ENCODE measurements at places on chromosomes 12 and 14.
A peak's percentile ranks its signal among the peaks of the same experiment; 100 is the strongest.

DNA sequence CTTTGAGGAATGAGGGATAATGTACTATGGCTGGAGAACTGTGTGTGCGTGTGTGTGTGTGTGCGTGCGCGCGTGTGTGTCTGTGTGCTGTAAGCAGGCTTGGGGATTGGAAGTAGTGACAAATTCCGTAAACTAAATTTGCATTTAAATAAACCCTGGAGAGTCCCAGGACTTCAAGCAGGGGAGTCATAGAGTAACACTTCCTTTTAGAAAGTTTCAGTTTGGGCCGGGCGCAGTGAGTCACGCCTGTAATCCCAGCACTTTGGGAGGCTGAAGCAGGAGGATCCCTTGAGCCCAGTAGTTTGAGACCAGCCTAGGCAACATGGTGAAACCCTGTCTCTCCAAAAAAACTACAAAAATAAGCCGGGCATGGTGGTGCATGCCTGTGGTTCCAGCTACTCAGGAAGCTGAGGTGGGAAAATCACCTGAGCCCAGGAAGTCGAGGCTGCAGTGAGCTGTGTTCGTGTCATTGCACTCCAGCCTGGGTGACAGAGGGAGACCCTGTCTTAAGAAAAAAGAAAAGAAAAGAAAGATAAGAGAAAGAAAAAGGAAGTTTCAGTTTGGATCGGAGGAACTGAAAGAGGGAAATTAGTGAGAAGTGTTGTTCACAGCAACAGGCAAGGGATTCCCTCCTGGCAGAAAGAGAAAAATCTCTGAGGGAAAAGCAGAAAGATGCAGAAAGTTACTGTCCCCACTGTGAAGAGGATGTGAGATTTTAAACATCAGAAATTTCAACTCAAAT, 222.7 kb upstream of the SOX5 start:
- H3K27ac ChIP-seq, result no peak overlapping the region
- H3K27me3 ChIP-seq, result no peaks in the 10 kb centered on the region
- no peaks in the 10 kb centered on the region for H3K4me1 ChIP-seq
- H3K36me3 ChIP-seq, result no peaks in the 10 kb centered on the region
- DNase-seq, result peak; percentile 4

DNA sequence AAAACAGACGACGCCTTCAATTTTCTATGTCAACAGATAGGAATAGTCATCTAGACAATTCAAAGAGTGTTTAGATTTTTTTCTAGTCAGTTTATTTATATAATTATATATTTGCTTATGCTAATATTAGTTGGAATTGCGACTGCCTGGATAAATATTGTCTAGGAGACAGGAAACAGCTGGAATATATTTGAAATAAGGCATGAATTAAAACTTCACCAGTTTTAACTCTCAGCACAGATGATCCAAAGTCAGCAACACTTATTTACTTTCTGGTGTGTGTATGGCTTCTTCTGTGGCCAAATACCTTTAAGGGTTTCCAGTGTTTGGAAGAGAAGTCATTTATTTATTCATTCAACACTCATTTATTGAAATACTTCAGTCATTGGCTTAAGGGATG, 1215.4 kb upstream of the USP15 start:
- H3K36me3 ChIP-seq, result no peaks in the 10 kb centered on the region
- DNase-seq, result no peak
- H3K27me3 ChIP-seq, result no peaks in the 10 kb centered on the region
- H3K4me1 ChIP-seq, result no peaks in the 10 kb centered on the region
- no peak overlapping the region for H3K27ac ChIP-seq
- H3K4me3 ChIP-seq, result no peak overlapping the region

- no peaks in the 10 kb centered on the region for H3K4me1 ChIP-seq
- H3K4me3 ChIP-seq, result no peak overlapping the region
- H3K36me3 ChIP-seq, result no peaks in the 10 kb centered on the region
- no peaks in the 10 kb centered on the region for H3K27me3 ChIP-seq
- DNase-seq, result no peak
Observed at GRCh38 chr12:63318933-63319332, 167.9 kb upstream of the AVPR1A start.

- no peak overlapping the region for H3K4me3 ChIP-seq
- DNase-seq, result no peak
- H3K36me3 ChIP-seq, result no peaks in the 10 kb centered on the region
Observed at GRCh38 chr14:25933731-25934130, 664.1 kb downstream of the NOVA1 start.

- peak overlapping the region; percentile 100 for H3K27ac ChIP-seq
- H3K4me1 ChIP-seq, result peaks cover 17% of the 10 kb centered on the region
- H3K4me3 ChIP-seq, result peak overlapping the region; percentile 77
Observed at GRCh38 chr12:12561371-12562015, 1.2 kb downstream of the DUSP16 start.

- H3K4me1 ChIP-seq, result no peaks in the 10 kb centered on the region
- no peaks in the 10 kb centered on the region for H3K36me3 ChIP-seq
- H3K4me3 ChIP-seq, result no peak overlapping the region
- no peaks in the 10 kb centered on the region for H3K27me3 ChIP-seq
- no peak for DNase-seq
- H3K27ac ChIP-seq, result no peak overlapping the region
Observed at GRCh38 chr14:84036840-84037239, 1493.1 kb upstream of the FLRT2 start.

DNA sequence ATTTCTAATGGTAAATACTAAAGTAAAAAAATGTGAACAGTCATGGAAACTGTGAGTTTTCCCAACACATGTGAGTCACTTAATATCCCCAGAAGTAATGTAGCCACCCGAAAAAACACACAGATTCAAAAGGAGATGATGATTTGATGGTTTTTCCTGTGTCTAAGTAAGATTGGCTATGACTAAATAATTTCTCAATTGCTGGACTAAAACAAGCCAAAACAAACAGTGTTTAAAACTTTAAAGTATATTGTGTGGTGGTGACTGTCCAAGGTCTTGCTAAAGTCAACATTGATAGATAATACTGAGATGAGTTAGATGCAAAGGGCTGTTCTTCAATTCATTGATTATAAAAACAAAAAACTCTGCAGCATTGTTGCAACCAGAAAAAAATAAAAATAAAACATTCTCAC, 89.6 kb upstream of the SOX5 start:
- H3K27me3 ChIP-seq, result no peaks in the 10 kb centered on the region
- no peaks in the 10 kb centered on the region for H3K36me3 ChIP-seq
- H3K4me1 ChIP-seq, result no peaks in the 10 kb centered on the region
- H3K27ac ChIP-seq, result no peak overlapping the region

DNA sequence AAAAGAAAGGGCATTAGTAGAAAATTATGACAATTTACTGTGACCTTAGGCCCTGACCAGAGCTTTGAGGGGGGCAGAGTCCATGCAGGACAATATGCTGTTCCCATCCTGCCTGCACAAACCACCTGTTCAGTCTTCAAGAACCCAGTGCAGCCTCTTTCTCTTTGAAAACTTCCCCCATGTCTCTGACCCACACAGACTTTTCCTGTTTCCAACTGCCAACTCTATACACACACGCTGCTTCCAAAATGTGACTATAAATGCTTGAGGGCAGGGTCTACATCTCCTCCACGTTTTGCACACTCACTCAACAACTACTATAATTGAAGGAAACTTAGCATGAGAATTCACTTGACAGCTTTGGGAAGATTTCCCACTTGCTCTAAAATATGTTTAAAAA, 36.6 kb upstream of the SYCP3 start:
- H3K27ac ChIP-seq, result no peak overlapping the region
- peaks cover 12% of the 10 kb centered on the region for H3K4me1 ChIP-seq
- H3K36me3 ChIP-seq, result no peaks in the 10 kb centered on the region
- no peaks in the 10 kb centered on the region for H3K27me3 ChIP-seq
- no peak overlapping the region for H3K4me3 ChIP-seq

GRCh38 chr12:113040722-113041171, 15.8 kb upstream of the DTX1 start:
- peak; percentile 75 for DNase-seq
- no peaks in the 10 kb centered on the region for H3K27me3 ChIP-seq
- H3K4me3 ChIP-seq, result no peak overlapping the region

DNA sequence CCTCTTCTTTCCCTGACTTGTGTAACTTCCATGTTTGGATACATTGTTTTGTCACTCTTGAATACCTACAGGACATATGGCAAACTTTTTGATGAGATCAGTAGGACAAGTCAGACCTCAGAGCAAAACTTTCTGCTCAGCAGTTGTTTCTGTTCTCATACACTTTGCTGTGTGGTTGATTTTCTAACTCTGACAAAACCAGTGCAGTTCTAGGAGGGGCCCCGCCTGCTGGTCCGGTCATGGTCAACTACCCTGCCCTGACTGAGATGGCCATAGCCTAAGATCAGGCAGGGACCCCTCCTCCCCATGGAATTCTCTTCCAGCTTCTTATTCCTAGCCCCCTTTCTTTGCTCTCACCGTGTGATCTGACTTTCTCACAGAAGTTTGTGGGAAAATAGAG, 92.8 kb downstream of the OTOGL start:
- no peak for DNase-seq
- H3K4me3 ChIP-seq, result no peak overlapping the region
- no peaks in the 10 kb centered on the region for H3K36me3 ChIP-seq
- H3K27me3 ChIP-seq, result no peaks in the 10 kb centered on the region

- H3K36me3 ChIP-seq, result no peaks in the 10 kb centered on the region
- peaks cover 10% of the 10 kb centered on the region for H3K4me1 ChIP-seq
- no peaks in the 10 kb centered on the region for H3K27me3 ChIP-seq
- no peak overlapping the region for H3K27ac ChIP-seq
- peak overlapping the region; percentile 84 for H3K4me3 ChIP-seq
Observed at GRCh38 chr12:125065919-125066570, 810 bp downstream of the AACS start.

DNA sequence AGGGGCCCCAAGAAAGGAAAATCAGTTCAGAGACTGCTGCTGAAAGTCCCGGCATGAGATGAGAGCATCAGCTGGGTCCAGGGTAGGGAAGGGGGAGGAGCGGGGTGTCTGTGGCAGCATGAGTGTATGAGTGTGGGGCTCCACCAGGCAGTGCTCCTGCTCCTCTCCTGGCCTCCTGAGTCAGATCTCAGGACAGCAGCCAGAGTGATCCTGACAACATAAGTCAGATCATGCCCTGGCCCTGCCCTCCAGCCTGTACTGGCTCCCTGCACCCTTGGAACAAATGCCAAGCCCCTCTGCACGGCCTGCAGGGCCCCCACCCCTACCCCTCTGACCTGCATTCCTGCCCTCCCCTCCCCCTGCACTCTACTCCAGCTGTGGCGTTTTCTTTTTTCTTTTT, 24.2 kb upstream of the LRP1-AS start:
- no peaks in the 10 kb centered on the region for H3K4me1 ChIP-seq
- no peak for DNase-seq
- H3K36me3 ChIP-seq, result peaks cover 72% of the 10 kb centered on the region
- H3K27me3 ChIP-seq, result no peaks in the 10 kb centered on the region
- no peak overlapping the region for H3K27ac ChIP-seq
- H3K4me3 ChIP-seq, result no peak overlapping the region

DNA sequence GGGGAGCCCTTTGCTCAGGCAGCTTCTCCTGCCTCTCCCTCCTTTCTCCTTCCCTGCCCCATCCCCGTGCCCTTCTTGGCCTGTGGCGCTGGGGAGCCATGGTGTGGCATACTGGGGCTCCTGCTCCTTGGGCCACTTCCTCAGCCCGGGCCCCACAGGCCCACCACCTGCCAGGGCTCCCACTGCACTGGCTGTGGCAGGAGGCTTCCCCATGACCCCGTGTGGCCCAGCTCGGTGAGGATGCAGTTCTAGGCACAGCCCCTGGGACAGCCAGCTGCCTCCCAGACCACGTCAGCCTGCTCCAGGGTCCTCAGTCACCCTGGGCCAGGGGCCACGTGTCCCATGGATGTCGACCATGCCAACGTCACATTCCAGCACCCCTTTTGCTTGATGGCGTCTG, 13.0 kb upstream of the AMN start:
- H3K4me1 ChIP-seq, result no peaks in the 10 kb centered on the region
- H3K4me3 ChIP-seq, result no peak overlapping the region
- peaks cover 4% of the 10 kb centered on the region for H3K36me3 ChIP-seq

- no peak overlapping the region for H3K4me3 ChIP-seq
- no peaks in the 10 kb centered on the region for H3K4me1 ChIP-seq
- H3K27ac ChIP-seq, result no peak overlapping the region
- no peak for DNase-seq
- H3K36me3 ChIP-seq, result no peaks in the 10 kb centered on the region
Observed at GRCh38 chr12:98572010-98572409, 21.5 kb upstream of the SLC25A3 start.

GRCh38 chr12:90280033-90280432, 571.4 kb upstream of the ATP2B1 start:
- no peaks in the 10 kb centered on the region for H3K36me3 ChIP-seq
- no peak for DNase-seq
- no peaks in the 10 kb centered on the region for H3K27me3 ChIP-seq
- no peak overlapping the region for H3K4me3 ChIP-seq
- no peak overlapping the region for H3K27ac ChIP-seq
- no peaks in the 10 kb centered on the region for H3K4me1 ChIP-seq

DNA sequence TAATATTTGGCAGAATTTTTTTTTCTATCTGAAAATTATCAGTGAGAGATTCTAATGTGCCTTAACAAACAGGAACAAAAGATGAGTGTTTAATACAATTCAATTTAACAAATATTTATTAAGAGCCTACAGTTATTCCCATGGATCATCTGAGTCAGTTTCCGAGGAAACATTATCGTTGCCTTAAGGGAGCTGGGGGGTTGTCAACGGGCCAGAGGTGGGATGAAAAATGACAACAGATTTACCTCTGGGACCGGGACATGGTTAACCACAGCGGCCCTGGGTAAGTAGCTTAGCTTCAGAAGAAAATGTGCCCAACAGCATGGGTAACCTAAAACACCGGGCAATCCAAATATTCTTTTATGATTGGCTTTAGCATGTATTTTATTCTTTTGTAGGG, 113.6 kb downstream of the DAD1 start:
- no peaks in the 10 kb centered on the region for H3K27me3 ChIP-seq
- no peaks in the 10 kb centered on the region for H3K36me3 ChIP-seq
- DNase-seq, result no peak
- H3K4me3 ChIP-seq, result no peak overlapping the region
- H3K27ac ChIP-seq, result no peak overlapping the region
- peaks cover 8% of the 10 kb centered on the region for H3K4me1 ChIP-seq

GRCh38 chr12:4828176-4828575, 81.5 kb upstream of the KCNA1 start:
- H3K4me3 ChIP-seq, result no peak overlapping the region
- no peaks in the 10 kb centered on the region for H3K4me1 ChIP-seq
- DNase-seq, result no peak

DNA sequence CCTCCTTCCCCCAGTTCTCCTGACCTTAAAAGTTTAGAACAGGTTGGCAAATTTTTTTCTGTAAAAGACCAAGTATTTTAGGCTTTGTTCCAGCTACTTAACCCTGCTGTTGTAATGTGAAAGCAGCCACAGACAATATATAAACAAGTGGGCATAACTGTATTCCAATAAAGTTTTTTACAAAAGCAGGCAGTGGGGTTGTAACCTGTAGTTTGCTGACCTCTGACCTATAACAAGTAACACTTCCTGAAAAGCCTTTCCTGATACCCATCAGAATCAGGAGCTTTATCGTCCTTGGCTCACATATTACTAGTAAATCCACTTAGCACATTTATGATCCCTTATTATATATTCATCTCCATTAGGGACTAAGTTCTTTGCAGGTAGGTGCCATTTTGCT, 13.1 kb upstream of the SMARCC2 start:
- no peak overlapping the region for H3K27ac ChIP-seq
- H3K27me3 ChIP-seq, result no peaks in the 10 kb centered on the region
- H3K36me3 ChIP-seq, result peaks cover 20% of the 10 kb centered on the region
- no peak overlapping the region for H3K4me3 ChIP-seq

- DNase-seq, result no peak
- H3K36me3 ChIP-seq, result no peaks in the 10 kb centered on the region
- H3K27ac ChIP-seq, result no peak overlapping the region
- no peak overlapping the region for H3K4me3 ChIP-seq
Observed at GRCh38 chr12:105748806-105749600, 389.8 kb downstream of the NUAK1 start.

Data from upper lobe of left lung (tissue), 6 donors.